ENCODE measurements at places on chromosomes 4 and X.

- no peak for DNase-seq
Observed at GRCh38 chr4:6221301-6221850, 21.0 kb upstream of the JAKMIP1 start.

DNA sequence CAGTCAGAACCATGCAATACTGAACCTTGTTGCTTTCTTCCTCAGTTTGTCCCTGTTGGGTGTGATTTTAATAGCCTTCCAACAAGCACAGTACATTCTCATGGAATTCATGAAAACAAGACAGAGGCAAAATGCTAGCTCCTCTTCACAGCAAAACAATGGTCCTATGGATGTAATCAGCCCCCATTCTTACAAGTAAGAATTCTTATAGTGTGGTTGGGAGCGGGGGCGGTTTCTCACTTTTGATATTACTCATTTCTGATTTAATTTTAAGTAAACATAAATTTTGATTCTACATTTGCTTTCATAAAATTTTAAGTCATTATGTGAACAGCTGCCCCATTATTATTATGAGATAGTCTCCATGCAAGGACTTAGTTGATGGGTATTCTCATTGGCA, 80.8 kb upstream of the TLR2 start:
- DNase-seq = no peak

- no peak for DNase-seq
Observed at GRCh38 chr4:8259743-8260430, 9.7 kb upstream of the HTRA3 start.

DNA sequence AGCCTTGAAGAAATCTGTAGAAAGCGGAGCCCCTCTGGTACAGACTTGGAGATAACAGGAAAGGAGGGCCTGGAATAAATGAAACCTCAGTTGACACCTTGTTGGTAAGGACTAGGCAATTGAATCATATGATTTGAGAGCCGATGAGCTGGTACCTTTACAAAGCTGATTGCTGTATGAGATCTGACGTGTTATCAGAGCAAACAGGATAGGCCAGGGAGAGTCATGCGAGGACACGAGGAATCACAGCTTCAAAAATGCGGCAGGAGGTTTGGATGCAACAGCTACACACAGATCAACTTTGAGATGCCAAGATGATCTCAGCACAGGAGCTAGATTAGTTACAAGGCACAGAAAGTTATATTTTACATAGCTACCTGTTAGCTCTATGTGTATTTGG, 7.4 kb upstream of the SLC10A4 start:
- no peak for DNase-seq

DNA sequence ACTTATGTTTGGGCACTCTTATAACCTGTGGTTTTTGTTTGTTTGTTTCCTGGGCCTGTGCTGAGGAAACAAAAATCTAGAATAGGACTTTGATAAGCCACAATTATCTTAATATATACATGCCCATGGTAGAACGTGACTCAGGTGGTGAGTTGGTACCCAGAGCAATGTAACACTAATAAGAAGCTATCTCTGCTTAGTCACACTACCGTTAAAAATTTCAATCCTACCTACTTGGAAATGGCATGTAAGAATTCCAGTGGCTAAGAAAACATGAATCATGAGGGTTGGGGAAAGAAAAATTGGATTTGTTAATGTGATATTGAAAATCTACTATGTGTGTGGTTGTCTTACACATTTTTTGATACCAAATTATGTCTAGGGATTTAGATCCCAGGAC, 30.5 kb upstream of the ADGRG2 start:
- no peak for DNase-seq

GRCh38 chr4:186596346-186596745, 41.0 kb upstream of the MTNR1A start:
- DNase-seq = no peak

- DNase-seq = no peak
Observed at GRCh38 chrX:928606-929005, 283.8 kb downstream of the CRLF2 start.

GRCh38 chr4:54172156-54172555, 56.9 kb upstream of the PDGFRA start:
- DNase-seq = no peak

DNA sequence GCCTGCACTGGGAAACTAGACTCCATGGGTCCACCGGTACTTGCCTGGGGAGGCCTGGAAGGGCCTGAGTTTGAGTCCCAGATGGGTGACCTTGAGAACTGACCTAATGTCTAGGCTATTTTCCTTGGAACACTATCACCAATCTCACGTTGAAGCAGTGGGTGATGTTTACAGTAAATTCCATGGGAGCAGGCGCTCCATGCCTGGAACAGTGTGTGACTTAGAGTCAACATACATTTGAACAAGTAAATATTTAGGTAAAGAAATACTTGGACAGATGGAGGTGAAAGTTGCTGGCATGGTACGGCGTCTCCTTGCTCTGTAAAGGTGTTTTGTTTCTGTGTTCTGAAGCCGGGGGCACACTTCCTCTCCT, 47.5 kb downstream of the TBC1D14 start:
- no peak for DNase-seq

DNA sequence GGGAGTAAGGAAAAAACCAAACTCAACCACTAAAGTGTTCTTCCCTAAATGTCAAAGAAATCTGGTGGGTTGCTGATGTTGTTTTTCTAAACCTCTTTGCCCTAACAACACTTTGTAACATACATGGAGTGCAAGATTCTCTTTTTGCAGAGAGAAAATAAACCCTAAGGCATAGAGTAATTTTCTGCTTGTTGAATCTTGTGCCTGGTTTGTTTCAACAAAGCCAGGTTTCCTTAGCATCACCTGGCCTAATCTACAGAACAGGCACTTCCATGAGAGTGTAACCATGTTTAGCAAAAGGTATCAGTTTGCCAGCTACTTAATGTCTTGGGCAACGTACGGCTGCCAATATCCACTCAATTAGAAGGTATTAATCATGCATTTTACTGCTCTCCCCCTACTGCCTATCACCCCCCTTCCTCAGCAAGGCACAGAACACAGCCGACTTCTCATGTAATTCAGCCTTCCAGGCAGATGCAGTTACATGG, 219.2 kb downstream of the MAML3 start:
- no peak for DNase-seq

GRCh38 chrX:45479835-45480422, 279.3 kb upstream of the DIPK2B start:
- peak; percentile 52 for DNase-seq

- DNase-seq = no peak
Observed at GRCh38 chr4:109385260-109385659, 48.4 kb upstream of the SEC24B start.
